NCI-H2227 treated with DMSO at 0.1 percent for 48 hours (cell line): ENCODE measurements at places on chromosomes 11 and 22.

DNA sequence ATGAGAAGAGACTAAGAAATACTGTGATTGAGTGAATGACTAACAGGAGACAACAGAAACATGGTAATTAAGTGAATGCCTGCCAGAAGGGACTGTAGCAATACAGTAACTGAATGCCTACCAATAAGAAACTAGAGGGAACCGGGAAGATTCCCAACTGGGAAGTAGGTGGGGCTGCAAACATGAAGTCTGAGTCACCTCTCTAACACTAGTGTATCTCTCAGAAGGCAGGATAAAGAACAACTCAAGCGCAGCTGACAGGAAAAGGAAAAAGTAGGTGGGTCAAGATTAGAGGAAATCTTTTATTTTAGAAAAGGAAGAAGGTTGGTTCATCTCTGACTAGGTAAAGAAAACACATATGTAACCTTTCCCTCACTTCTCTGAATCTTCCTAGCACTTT is 14.0 kb downstream of the C11orf42 start:
- DNase-seq: no peak

DNA sequence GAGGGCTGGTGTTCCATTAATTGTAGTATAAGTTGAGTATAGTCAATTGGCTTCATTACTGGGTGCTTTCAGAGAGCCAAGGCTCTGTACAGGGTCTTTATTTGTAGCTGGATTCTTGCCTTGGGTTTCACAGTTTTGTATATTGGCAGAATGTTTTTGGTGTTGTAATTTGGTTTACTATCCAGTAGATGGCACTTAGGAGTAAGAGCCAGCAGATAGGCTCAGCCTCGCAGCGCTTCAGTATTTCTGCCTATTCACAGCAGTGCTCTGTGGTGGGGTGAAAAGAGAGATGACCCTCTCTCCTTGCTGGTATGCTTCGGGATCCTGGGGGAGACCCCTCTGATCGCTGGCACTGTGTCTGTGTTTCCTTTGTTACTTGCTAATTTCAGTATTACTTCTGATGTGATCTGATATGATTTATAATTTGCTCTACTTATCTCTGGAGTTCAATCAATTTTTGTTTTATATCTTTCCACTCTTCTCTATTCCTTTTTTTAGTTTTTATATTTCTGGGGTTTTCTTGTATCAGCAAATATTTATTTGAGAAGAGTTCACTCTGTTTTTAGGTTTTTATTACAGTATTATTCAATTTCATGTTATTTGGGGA is 52.2 kb downstream of the ANO5 start:
- DNase-seq: peak; percentile 65

- DNase-seq: no peak
Measured at GRCh38 chr22:23204541-23205157, 24.3 kb downstream of the BCR start.

- DNase-seq: no peak
Measured at GRCh38 chr11:58866788-58867187, 22.3 kb upstream of the GLYATL2 start.

- no peak for DNase-seq
Measured at GRCh38 chr11:115054570-115055538, 376.5 kb downstream of the NXPE2 start.

GRCh38 chr11:22666688-22667439 is 453 bp downstream of the GAS2 start:
- peak; percentile 31 for DNase-seq

- DNase-seq: no peak
Measured at GRCh38 chr11:32168924-32169323, 78.0 kb downstream of the RCN1 start.

GRCh38 chr22:18111759-18112330 is 1.2 kb downstream of the TUBA8 start:
- DNase-seq: no peak

DNA sequence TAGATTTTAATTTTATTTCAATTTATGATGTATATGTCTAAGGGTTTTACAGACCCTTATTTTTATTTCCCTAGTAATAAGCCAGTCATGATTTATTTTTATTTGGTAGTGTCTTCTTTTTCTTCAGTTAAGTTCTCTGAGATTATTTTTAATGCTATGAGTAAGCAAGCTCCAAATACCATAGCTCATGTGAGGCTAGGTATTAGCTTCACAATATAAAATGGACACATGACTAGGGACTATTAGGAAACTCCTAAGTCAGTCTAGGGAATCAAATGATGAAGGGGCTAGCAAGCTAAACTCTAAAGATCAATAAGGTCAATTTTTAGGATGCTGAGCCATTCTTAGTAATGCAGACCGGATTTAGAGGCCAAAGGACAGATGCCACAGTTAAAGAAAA is 45.9 kb downstream of the CKAP5 start:
- DNase-seq: no peak

- DNase-seq: no peak
Measured at GRCh38 chr11:132050577-132051165, 680.3 kb downstream of the NTM start.

DNA sequence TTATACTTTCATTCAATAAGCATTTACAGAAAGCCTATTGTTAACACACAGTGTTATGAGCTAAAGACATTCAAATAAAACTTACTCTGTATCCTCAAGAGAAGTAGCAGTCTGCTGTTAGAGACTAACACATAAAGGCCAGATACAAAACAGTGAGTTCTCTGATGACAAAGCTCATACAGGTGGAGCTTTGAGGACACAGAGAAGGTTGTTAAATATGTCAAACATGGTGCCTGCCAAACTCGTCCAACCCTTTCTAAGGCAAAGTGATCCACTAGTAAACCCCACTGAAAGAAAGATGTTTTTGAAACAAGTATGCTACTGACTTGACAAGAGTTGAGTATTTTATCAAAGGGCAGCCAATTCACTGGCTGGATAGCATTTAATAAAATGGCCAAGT is 70.1 kb downstream of the C2CD3 start:
- DNase-seq: no peak

- no peak for DNase-seq
Measured at GRCh38 chr11:76630600-76631281, 39.8 kb downstream of the LRRC32 start.

GRCh38 chr11:8204025-8204424 is 35.2 kb upstream of the RIC3 start:
- DNase-seq: no peak

DNA sequence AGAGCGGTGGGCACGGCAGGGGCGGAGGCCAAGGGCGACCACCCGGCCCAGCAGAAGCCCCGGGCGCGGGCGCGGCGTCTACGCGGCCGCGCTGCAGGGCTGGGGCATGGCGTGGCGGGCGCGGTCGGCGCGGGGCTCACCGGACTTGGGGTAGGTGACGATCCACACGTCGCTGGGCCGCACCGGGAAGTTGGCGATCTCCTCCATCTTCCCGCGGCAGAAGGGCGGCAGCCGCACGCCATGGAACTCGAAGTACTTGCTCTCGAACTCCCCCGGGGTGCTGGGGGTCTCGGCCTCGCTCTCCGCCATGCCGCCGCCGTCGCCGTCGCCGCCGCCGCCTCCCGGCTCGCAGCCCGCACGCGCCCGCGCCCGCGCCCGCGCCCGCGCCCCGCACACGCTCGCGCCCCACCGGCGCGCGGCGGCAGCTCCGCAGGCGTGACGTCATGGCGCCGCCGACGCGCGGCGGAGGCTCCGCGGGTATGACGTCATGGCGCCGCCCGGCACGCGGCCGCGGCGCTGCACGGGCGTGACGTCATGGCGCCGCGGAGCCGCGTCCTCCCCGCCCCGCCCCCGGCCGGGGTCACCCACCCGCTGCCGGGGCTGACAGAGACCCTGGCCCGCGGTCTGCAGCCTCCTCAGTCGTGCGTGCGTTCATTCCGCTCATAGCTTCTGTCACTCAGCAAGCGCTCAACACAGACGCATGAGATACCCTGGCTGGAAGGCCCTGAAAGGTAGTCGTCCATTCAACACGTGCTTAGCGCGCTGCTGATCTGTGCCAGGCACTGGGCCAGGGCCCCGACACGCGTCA is at the start of gene SULT4A1:
Gene SULT4A1, minus strand, starts transcription at position 440 of the 808 bp plus-strand sequence. Its CDS starts 131 bp downstream, at position 309.
- peak; percentile 40 for DNase-seq

GRCh38 chr11:116631201-116631600 is 141.6 kb downstream of the BUD13 start:
- DNase-seq: no peak

- DNase-seq: no peak
Measured at GRCh38 chr11:44611088-44611487, 45.6 kb downstream of the CD82 start.

DNA sequence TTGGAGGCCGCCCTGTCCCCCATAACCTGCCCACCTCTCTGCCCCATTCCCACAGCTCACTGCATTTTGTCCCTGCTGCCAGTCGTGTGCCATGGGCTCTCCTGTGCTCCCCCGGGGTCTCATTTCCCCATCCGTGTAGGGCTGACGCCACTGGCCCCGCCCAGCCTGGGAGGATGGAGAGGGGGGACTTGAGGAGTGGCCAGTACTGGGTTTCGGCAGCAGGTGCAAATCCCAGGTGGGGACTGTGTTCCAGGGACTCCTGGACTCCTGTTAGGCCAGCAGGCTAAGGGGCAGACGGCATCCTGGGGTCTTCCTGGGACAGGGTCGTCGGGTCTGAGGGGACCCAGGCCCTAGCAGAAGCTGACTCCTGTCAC is 1.2 kb upstream of the MYO7A start:
- DNase-seq: no peak

- no peak for DNase-seq
Measured at GRCh38 chr22:41237707-41238569, 2.8 kb downstream of the CHADL start.

GRCh38 chr11:30045921-30046577 is 29.2 kb upstream of the KCNA4 start:
- no peak for DNase-seq

GRCh38 chr11:118343981-118344515 is at the start of gene CD3G:
TSS of gene CD3G (plus strand) at chr11:118344344. CDS start at chr11:118344424, 80 bp downstream.
- no peak for DNase-seq

DNA sequence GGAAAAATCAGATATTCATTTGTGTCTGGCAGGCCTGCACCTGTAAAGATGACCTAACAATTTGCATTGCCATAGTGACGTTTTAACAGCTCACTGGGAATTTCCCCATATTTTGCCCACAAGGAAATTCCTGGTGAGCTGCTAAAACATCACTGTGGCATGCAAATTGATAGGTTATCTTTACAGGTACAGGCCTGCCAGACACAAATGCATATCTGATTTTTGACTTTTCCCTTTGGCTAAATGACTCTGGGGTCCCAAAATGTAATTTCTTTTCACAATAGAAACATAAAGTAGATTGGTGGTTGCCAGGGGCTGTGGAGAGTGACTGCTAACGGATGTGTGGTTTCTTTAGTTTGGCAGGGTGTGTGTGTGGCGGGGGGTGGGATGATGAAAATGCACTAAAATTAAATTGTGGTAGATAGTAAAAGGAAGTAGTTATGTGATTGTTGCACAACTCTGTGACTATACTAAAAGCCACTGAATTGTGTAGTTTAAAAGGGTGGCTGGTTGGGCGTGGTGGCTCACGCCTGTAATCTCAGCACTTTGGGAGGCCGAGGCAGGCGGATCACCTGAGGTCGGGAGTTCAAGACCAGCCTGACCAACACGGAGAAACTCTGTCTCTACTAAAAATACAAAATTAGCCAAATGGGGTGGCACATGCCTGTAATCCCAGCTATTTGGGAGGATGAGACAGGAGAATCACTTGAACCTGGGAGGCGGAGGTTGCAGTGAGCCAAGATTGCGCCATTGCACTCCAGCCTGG is 18.5 kb upstream of the FEZ1 start:
- no peak for DNase-seq

DNA sequence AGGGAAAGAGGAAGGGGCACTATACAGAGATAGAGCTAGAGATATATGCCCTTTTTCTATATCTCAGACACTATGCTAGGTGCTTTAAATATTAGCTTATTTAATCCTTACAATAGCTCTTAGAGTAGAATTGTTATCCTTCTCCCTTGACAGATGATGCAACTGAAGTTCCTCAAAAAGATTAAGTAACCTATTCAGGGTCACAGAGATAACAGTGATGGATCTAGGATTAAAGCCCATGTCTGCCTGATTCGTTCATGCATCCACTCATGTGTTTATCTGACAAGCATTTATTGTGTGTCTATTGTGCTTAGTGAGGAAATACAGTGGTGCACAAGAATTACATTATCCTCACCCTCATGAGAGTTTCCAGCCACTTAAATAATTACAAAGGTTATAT is 8.7 kb downstream of the CCDC83 start:
- DNase-seq: no peak

DNA sequence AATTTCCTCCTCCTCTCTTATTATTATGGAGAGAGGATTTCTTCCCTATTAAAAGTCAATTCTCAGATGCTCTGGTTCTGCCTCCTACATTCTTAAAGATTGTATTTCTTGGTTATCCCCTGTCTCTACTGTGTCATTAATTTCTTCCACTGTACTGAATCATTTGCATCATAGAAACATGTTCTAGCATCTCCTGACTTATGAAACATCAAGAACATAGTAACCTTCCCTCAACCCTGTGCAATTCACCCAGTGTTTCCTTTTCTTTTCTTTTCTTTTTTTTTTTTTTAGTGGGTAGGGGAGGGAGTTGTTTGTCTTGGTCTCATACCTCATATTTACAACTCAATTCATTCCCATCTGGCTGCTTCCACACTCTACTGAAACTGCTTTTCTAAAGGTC is 288.0 kb upstream of the PLET1 start:
- no peak for DNase-seq

- no peak for DNase-seq
Measured at GRCh38 chr11:69394869-69395246, 86.6 kb upstream of the LINC01488 start.

DNA sequence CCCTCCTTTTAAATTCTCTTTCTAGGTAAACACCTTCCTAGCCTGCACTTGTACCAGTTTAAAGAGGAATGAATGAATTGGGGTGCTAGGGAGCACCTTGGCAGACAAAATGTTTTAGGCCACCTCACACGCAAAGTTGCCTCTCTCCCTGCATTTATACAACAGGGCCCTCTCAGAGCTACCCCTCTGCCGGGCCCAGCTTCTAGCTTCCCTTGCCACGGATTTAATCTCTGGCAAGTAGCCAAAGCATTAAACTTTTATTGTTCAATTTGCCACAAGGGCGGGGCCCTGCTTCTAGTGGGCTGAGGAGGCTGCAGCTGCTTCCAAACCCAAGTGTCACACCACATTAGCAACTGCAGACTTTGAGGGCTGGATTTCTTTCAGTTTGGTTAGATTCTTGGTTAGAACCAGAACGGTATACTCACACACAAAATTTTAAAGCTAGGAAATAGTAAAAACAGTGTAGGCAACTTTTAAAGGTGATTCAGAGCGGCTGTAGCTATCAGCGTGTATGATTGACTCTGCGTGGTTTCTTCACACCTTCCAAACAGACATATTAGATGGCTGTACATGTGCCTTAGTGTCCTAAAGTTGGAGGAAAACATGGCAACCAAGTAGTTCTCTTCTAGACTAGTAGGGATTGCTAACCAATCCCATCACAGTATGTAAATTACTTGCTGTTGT is 6.5 kb downstream of the KREMEN1 start:
- peak; percentile 38 for DNase-seq

- no peak for DNase-seq
Measured at GRCh38 chr11:27475622-27476021, 3.0 kb upstream of the LGR4 start.
